ENCODE measurements at places on chromosomes 4 and X.

DNA sequence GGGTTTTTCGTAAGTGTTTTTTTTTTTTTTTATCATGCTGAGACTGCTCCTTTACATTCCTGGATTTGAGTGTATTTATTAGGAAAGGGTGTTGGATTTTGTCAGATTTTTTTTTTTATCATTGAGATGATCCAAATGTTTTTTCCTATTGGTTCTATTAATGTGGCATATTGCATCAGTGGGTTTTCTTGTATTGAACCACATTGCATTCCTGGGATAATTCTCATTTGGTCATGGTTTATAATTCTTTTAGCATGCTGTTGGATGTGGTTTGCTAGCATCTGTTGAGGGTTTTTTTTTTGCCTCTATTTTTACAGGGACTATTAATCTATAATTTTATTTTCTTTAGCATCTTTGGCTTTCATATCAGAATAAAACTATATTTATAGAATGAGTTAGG is 28.8 kb downstream of the COL4A5 start:
- DNase-seq, result no peak

DNA sequence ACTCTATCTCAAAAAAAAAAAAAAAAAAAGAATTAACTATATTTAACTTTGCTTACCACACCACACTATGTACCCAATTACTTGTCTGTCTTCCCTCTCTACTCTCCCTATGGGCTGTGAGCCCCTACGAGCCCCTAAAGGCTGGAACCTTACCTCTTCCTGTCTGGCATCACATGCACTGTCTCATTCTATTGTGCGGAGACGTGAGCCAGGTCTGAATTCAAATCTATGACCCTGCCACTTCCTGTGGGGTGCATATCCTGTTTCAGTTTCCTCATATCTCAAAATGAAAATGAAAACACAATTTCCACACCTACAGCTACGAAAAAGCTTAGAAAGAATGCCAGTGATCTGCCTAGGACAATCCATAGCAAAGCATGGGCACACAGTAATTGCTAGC is 42.9 kb upstream of the HS3ST1 start:
- DNase-seq, result peak; percentile 82

GRCh38 chr4:79576429-79576753 is 168.4 kb upstream of the GK2 start:
- DNase-seq, result peak; percentile 6

GRCh38 chr4:178917756-178918155 is 1475.5 kb upstream of the AGA start:
- DNase-seq, result no peak

DNA sequence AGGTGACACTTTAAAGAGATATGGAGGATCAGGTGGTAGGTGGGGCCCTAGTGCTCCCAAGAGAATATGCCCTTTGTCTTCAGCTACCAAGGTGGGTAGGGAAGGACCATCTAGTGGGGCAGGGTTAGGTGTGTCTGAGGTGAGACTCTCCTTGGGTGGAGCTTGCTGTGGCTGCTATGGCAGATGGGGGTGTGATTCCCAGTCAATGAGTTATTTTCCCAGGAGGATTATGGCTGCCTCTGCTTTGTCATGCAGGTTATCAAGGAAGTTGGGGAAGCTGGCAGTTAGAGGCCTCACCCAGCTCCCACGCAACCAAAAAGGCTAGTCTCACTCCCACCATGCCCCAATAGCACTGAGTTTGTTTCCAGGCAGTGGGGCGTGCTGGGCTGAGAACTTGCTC is 18.0 kb upstream of the SPIN2A start:
- DNase-seq, result no peak

DNA sequence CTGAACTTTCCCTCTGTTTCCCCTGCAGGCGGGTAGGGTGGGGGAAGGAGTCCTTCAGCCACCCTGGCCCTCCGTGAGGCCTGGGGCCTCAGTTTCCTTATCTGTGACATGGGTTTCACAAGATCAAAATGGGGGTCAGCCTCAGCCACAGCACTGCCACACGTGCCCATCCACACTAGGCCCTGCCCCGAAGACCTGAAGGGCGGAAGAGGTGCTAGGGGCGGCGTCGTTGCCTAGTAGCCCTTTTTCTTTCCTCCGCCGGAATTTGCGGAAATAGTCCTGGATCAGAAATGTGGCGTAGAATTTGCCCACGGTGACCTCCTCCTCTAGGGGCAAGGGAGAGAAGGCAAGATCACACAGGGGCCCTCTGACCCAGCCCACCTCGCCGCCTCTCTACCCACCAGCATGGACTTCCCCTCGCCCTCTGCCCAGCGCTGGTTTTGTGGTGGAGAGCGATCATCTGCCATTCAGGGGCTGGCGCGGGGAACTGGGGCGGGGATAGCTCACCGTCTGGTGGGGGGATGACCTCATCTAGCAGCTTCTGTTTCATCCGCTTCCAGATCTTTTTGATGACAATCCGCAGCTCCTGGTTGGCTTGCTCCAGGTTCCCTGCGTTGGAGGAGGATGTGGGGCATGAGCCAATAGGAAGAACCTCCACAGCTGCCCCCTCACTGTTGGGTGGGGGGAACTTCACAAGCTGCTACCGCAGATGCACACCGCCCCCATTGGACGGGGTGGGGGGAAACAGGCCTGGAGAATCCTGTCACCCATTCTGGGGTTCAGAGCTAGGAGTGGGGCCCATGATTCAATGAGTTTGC is 9.7 kb upstream of the SYP start:
- peak; percentile 18 for DNase-seq

- DNase-seq, result peak; percentile 91
Observed at GRCh38 chr4:75698162-75698962, 25.2 kb upstream of the G3BP2 start.

DNA sequence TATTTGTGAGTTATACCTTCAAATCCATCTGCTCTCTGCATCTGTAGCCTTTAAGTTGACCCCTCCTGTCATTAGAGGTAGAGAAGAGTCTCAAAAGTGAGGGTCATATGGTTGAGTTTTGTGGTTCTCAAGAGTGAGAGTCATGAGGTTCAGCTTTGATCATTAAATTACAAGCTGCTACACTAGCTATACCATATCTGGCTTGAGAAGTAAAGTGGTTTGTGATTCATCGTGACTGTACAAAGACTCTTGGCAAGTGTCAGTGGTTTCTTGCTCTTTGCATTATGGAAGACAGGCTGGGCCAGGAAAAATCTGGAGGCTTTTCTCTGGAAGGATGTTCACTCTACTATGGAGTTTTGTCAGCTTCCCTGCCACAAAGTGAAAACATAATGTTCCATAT is 170.6 kb downstream of the ZC4H2 start:
- DNase-seq, result no peak

DNA sequence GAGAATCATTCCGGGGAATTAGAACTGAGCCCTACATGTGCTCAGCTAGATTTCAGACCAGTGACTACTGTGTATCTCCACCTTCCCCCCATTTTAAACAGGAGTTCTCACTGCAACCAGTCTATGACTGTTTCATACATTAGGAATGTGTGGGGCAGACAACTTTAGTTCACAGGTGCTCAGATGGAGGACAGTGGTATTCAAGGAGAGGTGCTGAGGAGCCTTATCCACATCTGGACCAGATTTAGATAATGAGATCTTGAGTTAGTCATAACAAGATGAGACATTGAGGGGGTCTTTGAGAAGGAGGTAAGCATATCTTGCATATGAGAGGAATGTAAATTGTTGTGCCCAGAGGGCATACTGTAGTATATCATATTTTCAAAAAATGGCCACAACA is 32.8 kb upstream of the RELL1 start:
- DNase-seq, result no peak

Data from inflammatory macrophage treated with lipopolysaccharide for 4 hours (primary cell).